Central memory CD4-positive, alpha-beta T cell (primary cell): ENCODE measurements at places on chromosomes 13 and 19.
A peak's percentile ranks its signal among the peaks of the same experiment; 100 is the strongest.

GRCh38 chr19:5718579-5719273 lies 1.2 kb downstream of the LONP1 start:
- no peak for DNase-seq

DNA sequence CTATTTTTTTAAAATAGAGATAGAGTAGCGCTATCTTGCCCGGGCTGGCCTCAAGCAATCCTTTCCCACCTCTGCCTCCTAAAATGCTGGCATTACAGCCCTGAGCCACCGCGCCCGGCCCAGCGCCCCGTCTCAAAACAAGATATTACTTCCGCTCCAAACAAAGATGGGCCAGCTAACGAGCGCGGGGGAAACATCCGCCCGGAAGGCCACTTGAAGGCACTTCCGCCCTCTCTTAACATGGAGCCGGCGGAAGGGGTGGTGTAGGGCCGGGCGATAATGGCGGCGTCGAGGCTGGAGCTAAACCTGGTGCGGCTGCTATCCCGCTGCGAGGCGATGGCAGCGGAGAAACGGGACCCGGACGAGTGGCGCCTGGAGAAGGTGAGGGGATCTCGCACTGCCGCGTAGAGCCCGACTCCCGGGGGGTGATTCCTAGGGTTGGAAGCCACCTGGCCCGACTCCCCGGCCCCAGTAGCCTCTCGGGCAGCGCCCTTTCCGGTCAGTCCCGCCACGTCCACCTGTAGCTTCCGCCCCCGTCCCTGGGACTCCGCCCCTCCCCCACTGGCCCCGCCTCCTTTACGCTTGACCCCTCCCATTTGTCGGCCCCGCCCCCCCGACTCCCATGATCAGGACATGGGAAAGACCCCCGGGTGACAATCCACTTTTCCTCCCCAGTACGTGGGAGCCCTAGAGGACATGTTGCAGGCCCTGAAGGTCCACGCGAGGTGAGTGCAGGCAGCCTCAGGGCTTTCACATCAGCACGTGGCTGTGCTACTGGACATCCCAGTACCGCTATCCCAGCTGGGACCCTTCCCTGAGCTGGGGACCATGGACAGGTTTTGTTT lies at the start of gene USE1:
USE1 (plus strand) TSS at position 231 of the 845 bp plus-strand sequence; CDS start at position 280, 49 bp downstream.
- DNase-seq = peak; percentile 88

DNA sequence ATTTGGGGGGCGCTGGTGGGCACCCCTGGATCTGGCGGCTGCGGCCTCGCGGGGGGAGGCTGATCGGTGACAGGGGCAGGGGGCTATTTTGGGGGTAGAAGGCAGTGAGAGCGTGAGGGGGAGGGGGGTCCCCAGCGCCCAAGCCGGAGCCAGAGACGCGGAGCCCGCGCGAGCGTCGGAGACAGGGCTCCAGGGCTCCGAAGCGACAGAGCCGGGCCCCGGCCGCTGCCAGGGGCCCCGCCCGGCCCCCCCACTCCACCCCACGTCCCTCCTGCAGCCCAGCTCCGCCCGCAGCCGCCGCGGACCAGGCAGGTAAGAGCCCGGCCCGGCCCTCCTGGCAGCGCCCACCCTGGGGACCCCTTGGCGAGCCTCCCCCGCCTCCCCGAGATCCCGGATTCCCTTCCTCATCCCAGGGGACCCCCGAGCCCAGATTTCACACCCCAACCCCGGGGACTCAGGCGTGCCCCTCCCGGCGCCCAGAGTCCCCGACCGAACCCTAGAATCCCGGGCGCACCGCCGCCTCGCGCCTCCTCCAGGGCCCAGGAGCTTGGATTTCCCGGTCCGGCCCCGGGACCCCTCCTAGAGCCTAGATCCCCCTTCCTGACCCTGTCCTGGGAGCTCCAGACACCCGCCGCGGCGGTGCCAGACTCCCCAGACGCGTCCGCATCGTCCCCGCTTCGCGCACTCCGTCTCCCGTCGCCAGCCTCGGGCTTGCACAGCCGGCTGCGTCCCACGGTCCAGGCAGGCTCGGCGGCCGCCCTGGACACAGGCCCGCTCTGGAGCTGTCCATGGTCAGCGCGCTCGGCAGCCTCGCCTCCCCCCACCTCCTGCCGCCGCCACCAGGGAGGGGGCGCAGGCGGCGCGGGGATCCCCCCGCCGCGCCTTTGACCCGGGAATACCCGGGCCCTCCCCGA lies at the start of gene PPFIA3:
PPFIA3 (plus strand) TSS at position 134 of the 914 bp plus-strand sequence. CDS start 8,330 bp downstream, outside the sequence.
- no peak for DNase-seq

DNA sequence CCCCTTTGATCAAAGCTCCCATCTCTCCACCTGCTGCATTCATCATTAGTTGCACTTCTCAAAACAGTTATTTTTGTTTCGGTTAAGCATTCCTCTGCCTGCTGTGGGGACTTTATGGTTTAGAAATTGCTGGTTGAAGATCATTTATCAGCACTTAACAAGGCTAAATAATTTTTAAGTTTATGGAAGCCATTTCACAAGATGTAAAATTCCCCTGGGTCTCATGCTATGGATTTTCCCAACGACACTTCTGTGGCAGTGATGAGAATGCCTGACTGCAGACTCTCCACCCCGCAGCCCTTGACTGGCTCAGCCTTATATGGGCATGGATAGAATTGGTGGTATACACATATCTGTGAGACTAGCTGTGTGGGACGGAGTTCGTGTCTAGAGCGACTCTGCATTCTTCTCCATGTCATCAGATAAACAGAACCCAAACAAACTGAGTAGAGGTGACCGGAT lies 52.8 kb downstream of the COL4A2 start:
- no peak for DNase-seq

GRCh38 chr13:51795419-51795818 lies 8.5 kb downstream of the DHRS12 start:
- no peak for DNase-seq

- DNase-seq = no peak
These were observed 6.9 kb upstream of the ANGPTL4 start for GRCh38 chr19:8357007-8357521.

DNA sequence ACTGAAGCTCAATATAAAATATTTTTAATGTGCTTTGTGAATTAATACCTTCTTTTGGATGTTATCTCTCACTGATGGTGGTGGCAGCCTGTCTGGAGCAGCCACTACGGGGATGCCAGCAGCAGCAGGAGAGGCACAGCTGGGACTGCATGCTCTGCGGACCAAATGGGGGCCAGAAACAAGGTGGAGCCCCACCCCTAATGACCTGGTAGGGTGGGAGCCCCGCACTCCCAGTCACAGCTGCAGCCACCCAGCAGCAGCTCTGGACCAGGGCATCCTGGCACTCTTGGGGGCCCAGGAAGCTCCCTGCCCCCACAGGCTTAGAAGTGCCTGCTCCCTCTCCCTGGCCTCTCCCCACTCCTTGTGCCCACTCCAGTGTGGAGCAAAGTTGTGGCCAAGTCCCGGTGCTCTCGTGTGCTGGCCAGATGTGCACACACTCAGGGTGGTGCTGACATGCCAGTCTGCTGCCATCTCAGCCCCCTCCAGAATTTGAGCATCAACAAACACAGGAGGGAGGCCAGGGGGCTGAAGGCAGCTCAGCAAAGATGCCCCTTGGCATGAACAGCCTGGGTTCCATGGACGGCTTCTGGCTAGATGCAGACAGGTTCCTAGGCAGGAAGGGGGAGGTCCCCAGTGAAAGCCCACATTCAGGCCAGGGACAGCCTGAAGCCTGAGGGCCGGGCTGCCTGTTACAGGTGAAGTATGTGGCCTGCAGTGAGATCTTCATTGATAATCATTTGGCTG lies 696.7 kb upstream of the SLITRK5 start:
- DNase-seq = no peak

GRCh38 chr19:42042455-42043170 lies 27.4 kb downstream of the GRIK5 start:
- no peak for DNase-seq
